ENCODE measurements at places on chromosomes 3 and 15. TPM values are rescaled to one million over a fixed set of nuclear protein-coding genes. Genes with fewer than 3 reads are reported as not detected.

DNA sequence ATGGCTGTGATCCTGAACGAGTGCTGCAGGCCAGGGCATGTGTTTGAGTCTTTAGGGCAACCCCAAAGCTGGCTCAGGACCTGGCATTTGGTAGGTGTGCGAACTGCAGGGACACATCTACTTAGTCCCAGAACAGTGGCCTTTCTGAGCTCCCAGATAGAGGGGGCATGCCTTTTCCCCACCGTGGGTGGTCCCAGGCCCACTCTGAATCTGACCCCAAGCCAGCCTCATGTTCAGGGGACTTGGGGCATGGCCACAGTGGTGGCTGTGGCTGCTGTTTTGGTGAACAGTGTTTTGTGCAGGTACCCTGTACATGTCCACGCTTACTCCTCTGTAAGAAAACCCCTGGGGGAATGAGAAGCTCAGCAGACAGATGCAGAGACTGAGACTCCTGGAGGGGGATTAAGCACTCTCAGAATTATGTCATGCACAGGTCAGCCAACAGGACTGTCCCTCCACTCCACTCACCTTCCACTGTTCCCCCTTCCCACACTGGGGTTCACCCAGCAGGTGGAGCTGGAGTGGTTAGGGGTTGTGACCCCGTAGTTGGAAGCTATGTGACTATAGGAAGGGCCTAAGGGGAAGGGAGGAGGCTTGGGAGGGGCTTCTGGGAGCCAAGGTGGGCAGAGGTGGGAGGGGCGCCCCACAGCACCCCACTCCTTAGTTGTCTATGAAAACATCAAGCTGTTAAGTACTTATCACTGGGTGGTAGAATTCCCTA, 16.4 kb downstream of the ESYT3 start:
- no peak for DNase-seq

DNA sequence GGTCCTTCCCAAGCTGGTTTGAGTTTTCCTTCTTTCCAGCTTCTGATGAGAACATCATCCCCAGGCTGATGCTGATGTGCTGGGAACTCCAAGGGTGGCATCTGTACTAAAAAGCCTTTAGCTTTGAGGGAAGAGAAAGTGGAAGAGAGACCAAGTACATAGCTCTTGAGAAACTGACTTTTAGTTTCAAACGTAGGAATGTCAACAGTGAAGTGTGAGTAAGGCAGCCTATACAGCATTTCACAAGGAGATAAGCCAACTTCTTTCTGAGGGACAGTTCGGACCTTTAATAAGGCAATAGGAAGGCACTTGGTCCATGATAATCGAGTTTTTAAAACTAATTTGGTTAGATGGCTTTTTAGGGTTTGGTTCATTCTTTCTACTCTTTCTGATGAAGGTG, 53.7 kb downstream of the DLG1 start:
- no peak for DNase-seq

GRCh38 chr3:184022323-184022722, 4.6 kb upstream of the ABCC5 start:
- DNase-seq, result no peak

- DNase-seq, result peak; percentile 28
Observed at GRCh38 chr3:160949460-160949859, 155.7 kb downstream of the B3GALNT1 start.

GRCh38 chr3:60935709-60936108, 315.5 kb downstream of the FHIT start:
- no peak for DNase-seq

DNA sequence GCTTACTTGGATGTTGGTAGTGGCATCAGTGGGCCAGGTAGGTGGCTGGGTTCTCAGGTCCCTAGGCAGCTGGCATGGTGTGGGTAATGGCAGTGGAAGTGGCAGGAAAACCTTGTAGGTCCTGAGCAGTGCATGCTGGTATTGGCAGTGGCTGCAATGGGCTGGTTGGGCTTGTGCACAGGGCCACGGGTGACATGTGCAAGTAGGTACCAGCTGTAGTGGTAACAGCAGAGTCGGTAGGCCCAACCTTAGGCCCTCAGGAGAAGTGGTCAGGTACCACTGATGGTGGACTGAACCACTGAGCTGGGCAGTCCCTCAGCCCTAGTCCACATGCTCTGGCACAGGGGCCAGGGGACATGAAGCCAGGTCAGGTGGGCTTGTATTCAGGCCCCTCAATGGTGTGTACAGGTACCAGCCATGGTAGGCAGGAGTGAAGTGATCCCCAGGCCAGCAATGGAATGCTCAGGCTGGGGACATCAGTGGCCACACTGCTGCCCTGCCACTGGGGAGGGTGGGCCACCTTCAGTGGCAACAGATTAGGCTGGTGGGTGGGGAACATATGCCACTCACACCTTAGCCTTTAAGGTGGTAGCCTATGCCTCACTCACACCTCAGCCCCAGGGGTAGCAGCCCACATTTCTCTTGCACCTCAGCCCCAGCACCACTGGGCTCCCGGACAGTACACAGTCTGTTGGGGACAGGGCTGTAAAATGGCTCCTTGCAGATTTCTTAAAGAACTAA, 118.1 kb downstream of the LRRK1 start:
- DNase-seq, result no peak

DNA sequence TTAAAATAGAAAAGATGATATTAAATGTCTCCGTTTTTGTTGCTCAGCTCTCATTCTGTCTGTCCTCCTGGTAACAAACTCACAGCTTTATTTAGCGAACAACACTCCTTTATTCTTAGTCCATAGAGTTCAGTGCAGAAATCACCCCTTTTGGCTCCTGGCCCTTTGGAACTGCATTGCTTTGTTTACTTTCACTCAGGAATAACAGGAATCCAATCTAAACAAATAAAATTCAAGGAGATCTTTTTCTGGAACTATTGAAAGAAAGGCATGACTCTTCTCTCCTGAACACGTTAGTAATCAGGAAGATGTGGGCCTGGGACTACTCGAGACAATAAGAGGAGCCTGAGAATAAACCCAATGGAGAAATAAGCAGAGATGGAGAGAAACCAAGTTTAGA, 409.2 kb downstream of the DIPK2A start:
- no peak for DNase-seq

Gene DGKG
- total RNA-seq, result 0.37 TPM
